ENCODE measurements at places on chromosomes 1 and 21.

DNA sequence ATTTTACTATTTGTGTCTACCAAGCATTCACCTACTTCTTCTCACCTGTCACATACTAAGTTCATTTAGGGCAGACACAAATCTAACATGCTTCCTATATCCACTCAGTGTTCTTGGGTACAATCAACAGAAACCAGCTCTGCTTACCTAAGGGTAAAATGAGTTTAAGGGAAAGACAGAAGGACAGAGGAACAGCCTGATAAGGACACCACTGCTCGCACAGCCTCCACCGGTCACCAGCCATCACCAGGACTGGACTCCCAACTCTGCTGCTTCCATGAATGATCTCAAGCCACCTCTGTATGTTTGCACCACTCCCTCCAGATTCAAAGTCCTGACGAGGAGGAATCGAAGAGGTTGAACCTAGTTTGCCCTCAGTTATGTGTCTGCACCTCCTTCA is 72.4 kb downstream of the JAK1 start:
- no peak for DNase-seq

DNA sequence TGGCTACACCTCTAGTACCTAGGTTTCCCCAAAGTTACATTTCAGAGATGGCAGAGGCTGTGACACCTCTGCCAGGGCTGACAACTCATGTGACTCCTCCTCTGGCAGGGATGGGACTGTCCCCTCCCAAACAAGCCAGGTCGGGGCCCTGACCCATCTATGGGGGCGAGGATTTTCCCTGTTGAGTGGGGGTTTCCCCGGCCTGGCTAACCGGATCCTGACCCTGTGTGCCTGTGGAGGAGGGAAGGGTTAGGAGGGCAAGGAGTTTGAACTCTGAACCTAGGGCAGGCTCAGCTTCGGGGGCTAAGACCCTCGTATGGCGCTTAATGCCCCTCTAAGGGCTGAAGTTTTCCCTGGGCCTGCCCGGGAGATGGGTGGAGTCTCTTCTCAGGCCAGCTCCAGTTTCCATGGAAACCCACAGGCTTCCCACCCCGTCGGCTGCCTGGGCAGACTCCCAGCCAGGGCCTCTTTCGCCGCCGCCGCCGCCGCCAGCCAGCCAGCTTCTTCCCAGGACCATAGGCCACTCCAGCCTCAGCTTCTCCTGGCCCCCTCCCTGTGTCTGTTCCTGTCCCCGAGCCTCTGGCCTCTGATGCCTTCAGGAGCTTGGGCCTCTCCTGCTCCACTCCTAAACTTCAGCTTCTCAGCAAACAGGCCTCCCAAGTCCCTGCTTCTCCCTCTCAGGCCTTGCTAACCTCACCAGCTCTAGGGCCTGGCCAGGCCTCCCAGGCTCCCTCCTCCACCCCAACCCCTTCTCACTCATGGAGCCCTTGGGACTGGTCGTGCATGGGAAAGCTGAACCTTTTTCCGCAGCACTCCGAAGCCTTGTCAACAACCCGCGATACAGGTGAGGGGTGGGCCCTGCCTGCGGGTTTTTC is at the start of gene BTBD19:
TSS of gene BTBD19 (plus strand) at position 461 of the 875 bp plus-strand sequence. CDS start at position 759, 298 bp downstream.
- peak; percentile 87 for DNase-seq

- DNase-seq = no peak
These were observed 2.7 kb upstream of the GPR88 start for GRCh38 chr1:100535264-100535663.

- no peak for DNase-seq
These were observed 57.4 kb downstream of the ZNF648 start for GRCh38 chr1:182003953-182004586.

DNA sequence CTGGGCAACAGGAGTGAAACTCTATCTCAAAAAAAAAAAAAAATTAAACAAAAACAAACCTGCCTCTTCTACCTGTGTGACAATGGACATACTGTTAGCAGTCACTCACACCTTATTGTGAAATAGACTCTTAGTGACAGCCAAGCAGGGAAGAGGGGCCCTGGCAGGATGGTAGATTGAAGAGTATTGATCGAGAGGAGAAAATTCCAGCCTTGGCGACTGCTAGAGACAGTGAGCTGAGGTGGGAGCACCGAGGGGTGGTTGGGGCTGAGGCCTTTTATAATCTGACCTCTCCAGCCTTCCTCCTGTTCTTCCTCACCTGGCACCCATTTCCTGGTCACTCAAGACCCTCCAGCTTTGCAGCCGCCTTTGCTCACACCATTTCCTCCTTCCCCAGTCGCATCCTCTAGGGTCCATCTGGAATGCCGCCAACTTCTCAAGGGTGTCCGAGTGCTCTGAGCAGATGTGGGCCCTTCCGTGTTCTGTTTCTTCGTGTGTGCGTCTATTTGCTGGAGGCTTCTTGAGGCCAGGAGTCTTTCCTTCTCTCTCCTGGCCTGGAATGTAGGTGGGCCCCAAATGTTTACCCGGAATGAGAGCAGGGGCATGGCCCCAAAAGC is 196.9 kb upstream of the TMEM51 start:
- no peak for DNase-seq

DNA sequence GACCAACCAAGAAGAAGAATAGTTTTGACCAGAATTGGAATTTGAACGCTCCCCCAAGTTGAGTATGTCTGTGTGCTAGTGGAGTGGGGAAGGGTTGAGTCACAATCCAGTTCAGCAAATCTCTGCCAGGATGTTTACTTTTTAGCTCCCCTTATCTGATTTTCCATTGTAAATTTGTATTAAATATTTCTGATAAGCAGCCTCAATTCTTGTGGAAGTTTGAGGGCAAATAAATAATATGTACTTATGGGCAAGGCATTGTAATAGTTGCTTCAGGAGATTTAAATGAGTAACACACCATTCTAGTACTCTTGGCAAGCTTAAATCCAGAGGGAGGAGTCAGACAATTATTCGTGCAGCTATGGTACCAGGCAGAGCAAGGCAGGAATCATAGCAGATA is 14.4 kb downstream of the CXADR start:
- no peak for DNase-seq

DNA sequence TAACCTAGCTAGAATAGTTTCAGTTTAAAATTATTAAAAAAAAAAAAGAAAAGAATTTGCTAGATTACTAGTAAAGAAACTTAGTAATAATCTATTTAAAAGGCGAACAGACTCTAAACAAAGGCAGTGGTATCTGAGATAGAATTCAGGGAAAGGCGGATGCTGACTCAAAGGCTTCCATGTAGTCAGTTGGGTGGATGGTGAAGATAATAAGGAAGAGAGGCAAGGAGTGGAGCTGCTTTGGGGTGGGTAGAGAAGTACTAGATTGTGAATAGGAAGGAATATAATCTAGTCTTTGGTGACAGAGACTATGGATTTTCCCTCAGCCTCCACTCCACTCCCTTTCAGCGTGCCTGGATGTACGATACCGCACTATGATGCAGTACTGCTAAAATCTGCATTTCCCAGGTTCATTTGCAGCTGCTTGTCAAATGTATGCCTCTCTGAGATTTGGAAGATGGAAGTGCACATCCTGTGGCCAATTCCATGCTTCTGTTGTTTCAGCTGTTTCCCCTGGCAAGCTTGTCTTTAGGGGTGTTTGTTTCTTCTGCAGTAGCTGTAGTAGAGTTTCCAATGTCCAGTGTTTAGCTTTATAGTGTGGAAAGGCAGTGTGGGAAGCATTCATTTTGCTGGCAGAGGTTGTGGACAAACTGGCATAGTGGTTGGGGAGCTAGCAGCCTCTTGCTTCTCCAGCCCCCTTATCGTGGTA is 184.6 kb upstream of the NRIP1 start:
- no peak for DNase-seq

GRCh38 chr1:193451001-193451400 is 264.6 kb upstream of the B3GALT2 start:
- DNase-seq = no peak

DNA sequence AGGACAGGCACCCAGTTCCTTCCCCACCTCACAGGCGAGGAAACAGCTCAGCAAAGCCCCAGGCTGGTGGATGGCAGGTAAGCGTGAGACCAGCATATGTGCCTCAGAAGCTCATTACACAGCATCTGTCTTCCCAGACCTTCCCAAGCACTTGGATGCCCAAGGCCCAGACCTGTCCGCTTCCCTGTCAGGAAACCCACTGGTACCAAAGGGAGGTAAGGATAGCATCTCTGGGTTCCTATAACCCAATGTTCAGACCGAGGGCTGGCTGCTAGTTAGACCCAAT is 3.3 kb downstream of the POFUT2 start:
- no peak for DNase-seq

DNA sequence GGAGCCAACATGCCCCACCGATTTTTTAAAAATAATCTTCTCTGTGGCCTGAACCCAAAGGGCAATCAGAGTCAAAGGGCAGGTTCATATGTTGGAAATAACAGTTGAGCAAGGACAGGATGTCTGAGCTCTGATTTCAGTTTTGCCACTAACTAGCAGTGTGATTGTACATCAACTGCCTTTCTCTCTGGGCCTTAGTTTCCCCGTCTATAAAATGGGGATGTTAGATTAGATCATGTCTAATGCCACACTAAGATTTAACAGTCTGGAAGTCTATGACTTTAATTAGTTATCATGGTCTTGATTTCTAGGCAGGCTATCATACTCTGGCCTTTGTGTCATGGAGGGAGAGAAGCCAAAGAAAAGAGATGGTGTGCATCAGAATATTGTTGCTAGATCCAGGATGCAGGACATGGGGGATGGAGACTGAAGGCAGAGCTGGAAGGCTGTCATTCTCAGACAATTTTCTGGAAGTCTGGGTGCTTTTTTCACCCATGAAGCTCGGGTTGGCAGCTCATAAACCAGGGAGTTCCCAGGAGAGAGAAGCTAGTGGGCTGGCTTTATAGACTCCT is 28.4 kb downstream of the IER5 start:
- no peak for DNase-seq

- no peak for DNase-seq
These were observed 40.3 kb downstream of the CLEC20A start for GRCh38 chr1:178456472-178456871.

DNA sequence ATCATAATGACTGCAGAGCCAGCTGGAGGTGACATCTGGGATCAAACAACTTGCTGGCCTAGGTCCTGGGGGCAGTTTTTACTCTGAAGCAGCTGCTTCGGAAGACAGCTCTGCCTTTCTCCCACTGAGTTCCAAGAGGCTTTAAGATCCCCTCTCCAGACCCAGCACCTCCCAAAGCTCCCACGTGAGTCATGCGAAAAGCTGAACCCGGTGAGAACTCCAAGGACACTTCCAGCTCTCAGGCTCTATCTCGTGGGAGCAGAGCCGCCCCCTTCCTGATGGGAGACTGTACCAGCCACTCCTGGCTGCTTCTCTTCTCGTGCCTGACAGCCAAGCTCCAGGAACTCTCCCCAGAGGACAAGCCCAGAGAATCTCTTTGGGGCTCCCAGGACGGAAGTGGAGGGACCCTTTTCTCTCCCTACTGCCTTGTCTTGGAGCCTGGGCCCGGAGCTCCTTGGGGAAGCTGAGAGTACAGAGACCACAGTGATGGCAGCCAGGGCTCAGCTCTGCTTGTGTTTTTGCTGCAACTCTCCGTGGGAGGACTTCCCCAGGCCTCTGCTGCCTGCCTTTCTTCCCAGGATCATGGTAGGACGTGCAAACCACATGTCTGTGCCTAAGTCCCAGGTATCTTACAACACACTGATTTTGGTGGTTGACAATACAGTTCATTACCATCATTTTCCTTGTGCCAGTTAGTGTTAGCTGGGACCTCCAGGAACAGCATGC is 40.6 kb downstream of the STUM start:
- no peak for DNase-seq

DNA sequence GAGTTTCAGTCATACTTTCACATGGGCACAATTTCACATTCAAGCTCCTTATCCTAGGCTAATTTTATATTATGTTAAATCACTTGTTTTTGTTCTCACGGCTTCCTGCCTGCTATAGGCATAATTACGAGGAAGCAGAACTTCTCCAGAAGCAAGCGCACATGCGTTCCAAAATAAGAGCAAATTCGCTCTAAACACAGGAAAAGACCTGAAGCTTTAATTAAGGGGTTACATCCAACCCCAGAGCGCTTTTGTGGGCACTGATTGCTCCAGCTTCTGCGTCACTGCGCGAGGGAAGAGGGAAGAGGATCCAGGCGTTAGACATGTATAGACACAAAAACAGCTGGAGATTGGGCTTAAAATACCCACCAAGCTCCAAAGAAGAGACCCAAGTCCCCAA is at the start of gene CORT:
TSS of gene CORT (plus strand) at position 281 of the 400 bp plus-strand sequence. CDS start 193 bp downstream, outside the sequence.
- no peak for DNase-seq

DNA sequence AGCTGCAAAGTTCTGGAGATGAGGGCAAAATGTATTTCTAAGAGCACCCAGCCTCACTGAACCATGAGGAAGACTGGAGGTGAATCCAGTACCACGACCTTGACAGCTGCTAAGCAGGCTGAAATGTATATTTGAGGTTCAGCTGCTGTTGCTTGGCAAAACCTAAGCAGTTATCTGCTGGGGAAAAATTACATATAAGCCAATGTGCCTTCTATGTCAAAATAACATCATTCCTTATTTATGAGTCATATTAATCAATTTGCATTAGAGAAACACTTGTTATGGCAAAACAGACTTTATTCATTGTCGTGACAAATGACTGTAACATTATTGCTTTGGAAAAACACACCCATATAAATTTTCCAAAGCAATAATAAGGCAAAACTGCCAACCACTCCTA is 560.5 kb upstream of the NR5A2 start:
- DNase-seq = no peak

- DNase-seq = no peak
These were observed 198.1 kb upstream of the ST6GALNAC5 start for GRCh38 chr1:76669131-76669530.

- no peak for DNase-seq
These were observed 79.7 kb downstream of the FAF1 start for GRCh38 chr1:50880373-50880772.

GRCh38 chr1:175040324-175040879 is 17.2 kb upstream of the MRPS14 start:
- no peak for DNase-seq

GRCh38 chr1:248585266-248585665 is 10.7 kb upstream of the OR2T34 start:
- DNase-seq = no peak

- no peak for DNase-seq
These were observed 56.5 kb upstream of the BCAR3 start for GRCh38 chr1:93738075-93738622.

DNA sequence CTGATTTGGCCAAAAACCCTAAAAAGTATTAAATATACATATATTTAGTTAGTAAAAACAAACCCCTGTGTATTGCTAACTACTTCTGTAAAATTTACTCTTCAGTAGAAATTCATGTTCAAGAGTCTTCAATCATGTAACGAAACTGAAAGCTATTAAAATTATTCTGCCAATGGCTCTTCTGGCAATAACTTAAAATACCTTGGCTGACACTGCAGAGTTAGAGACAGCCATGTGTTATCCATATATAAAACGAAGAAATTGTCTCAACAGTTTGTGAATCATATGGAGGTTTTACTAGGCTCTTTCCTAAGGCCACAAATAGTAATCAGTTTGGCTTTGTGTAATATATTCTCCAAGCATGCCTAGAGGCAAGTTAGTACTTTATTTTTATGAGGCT is 357.2 kb downstream of the COL11A1 start:
- DNase-seq = no peak

DNA sequence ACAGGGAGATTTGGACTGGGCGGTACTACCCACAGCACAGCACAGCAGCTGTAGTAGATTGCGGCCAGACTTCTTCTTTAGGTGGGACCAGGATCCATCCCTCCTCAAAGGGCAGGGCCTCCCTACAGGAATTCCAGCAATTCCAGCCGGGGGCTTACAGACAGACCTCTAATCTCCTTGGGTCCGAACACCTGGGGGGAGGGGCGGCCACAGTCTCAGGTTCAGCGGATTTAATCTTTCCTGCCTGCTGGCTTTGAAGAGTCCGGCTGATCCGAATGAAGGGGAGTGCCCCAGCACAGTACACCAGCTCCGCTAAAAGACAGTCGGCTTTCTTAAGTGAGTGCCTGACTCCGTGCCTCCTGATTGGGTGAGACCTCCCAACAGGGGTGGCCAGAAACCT is 1708.5 kb downstream of the BRINP3 start:
- DNase-seq = no peak

- DNase-seq = no peak
These were observed 889 bp upstream of the TXLNA start for GRCh38 chr1:32178380-32179192.
